CD4-positive, alpha-beta T cell treated with Interleukin-21 for 1 hour (primary cell): ENCODE measurements at places on chromosomes 5 and 9.
A peak's percentile ranks its signal among the peaks of the same experiment; 100 is the strongest.

GRCh38 chr5:156221816-156222215 is 105.1 kb upstream of the SGCD start:
- DNase-seq: no peak

- DNase-seq: no peak
Measured at GRCh38 chr9:137971477-137972138, 94.0 kb downstream of the CACNA1B start.

DNA sequence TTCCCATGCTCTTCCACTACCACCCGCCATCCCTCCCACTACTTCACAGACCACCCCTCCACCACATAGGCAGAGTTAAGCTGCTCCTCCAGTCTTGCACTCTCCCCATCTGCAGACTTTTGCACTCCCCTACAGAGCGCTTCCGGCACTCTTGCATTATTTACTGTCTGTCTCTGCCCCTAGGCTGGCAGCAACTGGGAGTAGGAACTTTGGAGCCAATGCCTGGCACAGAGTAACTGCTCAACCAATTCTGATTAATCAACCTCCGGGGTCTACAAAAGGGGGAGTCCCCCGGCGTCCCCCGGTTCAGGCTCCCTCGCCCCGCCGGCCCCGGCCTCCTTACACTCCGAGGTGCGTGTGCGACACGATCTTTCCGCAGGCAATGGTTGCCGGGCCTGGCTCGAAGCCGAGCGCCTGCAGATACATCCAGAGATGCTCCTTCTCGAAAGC is 498 bp downstream of the HAUS6 start:
- peak; percentile 48 for DNase-seq

DNA sequence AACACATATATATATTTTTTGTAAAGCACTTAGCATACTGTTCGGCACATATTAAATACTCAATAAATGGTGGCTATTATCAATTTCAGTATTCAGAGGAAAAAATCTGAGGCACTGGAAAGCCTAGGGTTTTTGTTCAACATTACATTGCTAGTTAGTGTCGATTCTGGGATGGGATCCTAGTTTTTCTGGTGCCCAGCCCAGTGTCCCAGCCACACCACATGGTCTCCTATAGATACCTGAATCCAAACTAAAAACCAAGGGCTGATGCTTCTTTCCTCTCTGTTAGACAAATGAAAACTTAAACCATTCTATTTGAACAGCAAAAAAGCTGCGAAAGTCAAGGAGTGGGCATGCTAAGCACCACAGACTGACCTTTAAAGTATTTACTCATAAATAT is 810.7 kb upstream of the DMAC1 start:
- DNase-seq: no peak
